ENCODE measurements at places on chromosomes 7 and 10.

DNA sequence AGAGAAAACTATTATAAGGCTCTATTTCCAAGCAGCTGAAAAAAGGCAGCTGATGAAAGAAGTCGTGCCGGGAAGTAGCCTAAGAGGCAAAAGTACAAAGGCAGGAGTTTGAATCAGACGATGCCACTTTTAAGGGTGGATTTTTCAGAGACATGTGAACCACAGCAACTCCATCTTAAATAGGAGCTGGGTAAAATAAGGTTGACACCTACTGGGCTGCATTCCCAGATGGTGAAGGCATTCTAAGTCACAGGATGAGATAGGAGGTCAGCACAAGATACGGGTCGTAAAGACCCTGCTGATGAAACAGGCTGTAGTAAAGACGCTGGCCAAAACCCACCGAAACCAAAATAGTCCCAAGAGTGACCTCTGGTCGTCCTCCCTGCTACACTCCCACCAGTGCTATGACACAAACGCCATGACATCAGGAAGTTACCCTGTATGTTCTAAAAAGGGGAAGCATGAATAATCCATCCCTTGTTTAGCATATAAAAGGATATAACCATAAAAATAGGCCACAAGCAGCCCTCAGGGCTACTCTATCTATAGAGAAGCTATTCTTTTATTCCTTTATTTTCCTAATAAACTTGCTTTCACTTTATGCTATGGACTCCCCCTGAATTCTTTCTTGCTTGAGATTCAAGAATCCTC lies 45.5 kb upstream of the PRSS1 start:
- no peak for DNase-seq
- no peaks in the 10 kb centered on the region for H3K27me3 ChIP-seq
- H3K4me3 ChIP-seq: no peak overlapping the region

GRCh38 chr7:73308074-73308664 lies 457 bp downstream of the NSUN5 start:
- peak overlapping the region; percentile 66 for H3K27ac ChIP-seq
- no peak for DNase-seq
- H3K4me3 ChIP-seq: peak overlapping the region; percentile 48
- H3K36me3 ChIP-seq: no peaks in the 10 kb centered on the region
- H3K4me1 ChIP-seq: no peaks in the 10 kb centered on the region

GRCh38 chr7:42193471-42194129 lies 43.4 kb downstream of the GLI3 start:
- H3K4me1 ChIP-seq: no peaks in the 10 kb centered on the region
- no peak for DNase-seq
- no peak overlapping the region for H3K27ac ChIP-seq
- no peaks in the 10 kb centered on the region for H3K36me3 ChIP-seq
- H3K27me3 ChIP-seq: no peaks in the 10 kb centered on the region

- no peaks in the 10 kb centered on the region for H3K4me1 ChIP-seq
- no peaks in the 10 kb centered on the region for H3K36me3 ChIP-seq
- no peak overlapping the region for H3K4me3 ChIP-seq
- no peaks in the 10 kb centered on the region for H3K27me3 ChIP-seq
These were observed 124.8 kb downstream of the LHFPL3 start for GRCh38 chr7:104453190-104453589.

- DNase-seq: no peak
- H3K4me3 ChIP-seq: no peak overlapping the region
- H3K36me3 ChIP-seq: no peaks in the 10 kb centered on the region
- no peaks in the 10 kb centered on the region for H3K27me3 ChIP-seq
- no peaks in the 10 kb centered on the region for H3K4me1 ChIP-seq
- no peak overlapping the region for H3K27ac ChIP-seq
These were observed 18.6 kb upstream of the ADRB1 start for GRCh38 chr10:114024876-114025610.

DNA sequence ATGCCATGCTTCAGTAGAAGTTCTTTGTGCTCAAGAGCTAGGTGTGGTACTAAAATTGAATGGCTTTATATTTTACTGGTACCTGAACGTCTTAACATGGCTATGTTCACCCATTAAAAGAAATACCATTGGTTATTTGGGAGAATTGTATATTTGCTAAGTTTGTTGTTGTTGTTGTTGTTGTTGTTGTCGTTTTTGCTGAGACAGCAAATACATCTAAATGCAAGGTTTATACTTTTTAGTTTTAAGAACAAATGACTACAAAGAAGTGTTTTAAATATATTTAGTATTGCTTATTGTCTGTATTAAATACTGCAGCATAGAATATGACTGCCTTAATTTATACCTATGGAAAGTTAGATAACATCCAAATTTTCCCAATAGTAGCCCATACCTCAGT lies 66.9 kb downstream of the HECW1 start:
- no peaks in the 10 kb centered on the region for H3K4me1 ChIP-seq
- no peak overlapping the region for H3K27ac ChIP-seq
- H3K27me3 ChIP-seq: no peaks in the 10 kb centered on the region
- H3K36me3 ChIP-seq: no peaks in the 10 kb centered on the region

All from prostate gland (tissue), 2 donors.